ENCODE measurements at places on chromosomes 7 and 10.

GRCh38 chr10:69869291-69869961, 67.7 kb downstream of the COL13A1 start:
- peaks cover 43% of the 10 kb centered on the region for H3K4me1 ChIP-seq
- DNase-seq, result no peak

- H3K27me3 ChIP-seq, result no peaks in the 10 kb centered on the region
- H3K4me1 ChIP-seq, result peaks cover 16% of the 10 kb centered on the region
- H3K36me3 ChIP-seq, result peaks cover 29% of the 10 kb centered on the region
- no peak overlapping the region for H3K27ac ChIP-seq
These were observed 13.0 kb downstream of the AKAP9 start for GRCh38 chr7:91953618-91954017.

DNA sequence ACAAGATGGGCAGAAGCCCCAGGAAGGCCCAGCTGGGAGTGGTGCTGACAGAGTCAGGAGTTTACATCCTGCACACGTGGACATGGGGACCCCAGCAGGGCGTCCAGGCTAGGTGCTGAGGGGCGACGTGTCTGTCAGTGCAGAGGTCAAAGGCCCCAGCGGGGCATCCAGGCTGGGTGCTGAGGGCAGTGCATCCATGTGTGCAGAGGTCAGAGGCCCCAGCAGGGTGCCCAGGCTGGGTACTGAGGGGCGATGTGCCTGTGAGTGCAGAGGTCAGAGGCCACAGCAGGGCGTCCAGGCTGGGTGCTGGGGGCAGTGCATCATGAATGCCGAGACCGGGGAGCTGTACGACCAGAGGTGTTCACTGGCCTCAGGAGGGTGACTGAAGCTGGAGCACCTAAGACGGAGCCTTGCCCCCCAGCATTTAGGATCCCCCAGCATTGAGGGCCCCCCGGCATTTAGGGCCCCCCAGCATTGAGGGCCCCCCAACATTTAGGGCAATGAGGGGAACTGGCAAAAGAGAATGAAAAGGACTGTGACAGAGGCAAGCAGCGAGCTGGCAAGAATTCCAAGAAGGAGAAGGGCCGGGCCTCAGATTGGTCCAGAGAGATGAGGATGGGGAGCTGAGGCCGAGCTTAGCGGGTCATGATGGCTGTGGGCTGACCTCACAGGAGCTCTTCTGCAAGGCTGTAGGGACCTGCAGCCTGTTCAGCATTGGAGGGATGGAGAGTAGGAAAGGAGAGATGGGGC, 474.9 kb downstream of the PTPRN2 start:
- peaks cover 4% of the 10 kb centered on the region for H3K36me3 ChIP-seq
- H3K27ac ChIP-seq, result no peak overlapping the region
- H3K4me1 ChIP-seq, result no peaks in the 10 kb centered on the region
- peak; percentile 60 for DNase-seq
- no peak overlapping the region for H3K4me3 ChIP-seq

DNA sequence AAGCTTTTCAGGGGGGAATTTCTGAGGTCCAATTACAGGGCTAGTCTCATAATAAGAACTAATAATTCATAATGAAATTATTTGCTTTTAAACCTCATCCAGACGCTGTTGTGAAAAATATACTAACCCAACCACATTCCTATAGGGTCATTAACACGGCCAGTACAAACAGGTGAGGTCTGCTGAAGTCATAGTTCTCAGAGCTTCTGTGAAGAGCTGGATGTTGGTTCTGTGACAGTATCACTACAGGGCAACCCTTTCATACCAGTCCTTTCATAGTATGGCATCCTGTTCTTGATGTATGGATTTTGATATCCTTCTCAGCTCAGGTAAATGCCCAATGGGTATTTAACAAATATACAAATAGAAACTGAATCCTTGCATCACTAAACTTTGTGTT, 62.3 kb upstream of the FAM133B start:
- no peak for DNase-seq
- no peak overlapping the region for H3K4me3 ChIP-seq
- H3K27ac ChIP-seq, result peak overlapping the region; percentile 71
- no peaks in the 10 kb centered on the region for H3K27me3 ChIP-seq
- no peaks in the 10 kb centered on the region for H3K4me1 ChIP-seq
- peaks cover 5% of the 10 kb centered on the region for H3K36me3 ChIP-seq

GRCh38 chr10:99633832-99634231, 13.6 kb upstream of the SLC25A28 start:
- no peak overlapping the region for H3K27ac ChIP-seq
- DNase-seq, result no peak
- H3K4me1 ChIP-seq, result no peaks in the 10 kb centered on the region
- no peak overlapping the region for H3K4me3 ChIP-seq

DNA sequence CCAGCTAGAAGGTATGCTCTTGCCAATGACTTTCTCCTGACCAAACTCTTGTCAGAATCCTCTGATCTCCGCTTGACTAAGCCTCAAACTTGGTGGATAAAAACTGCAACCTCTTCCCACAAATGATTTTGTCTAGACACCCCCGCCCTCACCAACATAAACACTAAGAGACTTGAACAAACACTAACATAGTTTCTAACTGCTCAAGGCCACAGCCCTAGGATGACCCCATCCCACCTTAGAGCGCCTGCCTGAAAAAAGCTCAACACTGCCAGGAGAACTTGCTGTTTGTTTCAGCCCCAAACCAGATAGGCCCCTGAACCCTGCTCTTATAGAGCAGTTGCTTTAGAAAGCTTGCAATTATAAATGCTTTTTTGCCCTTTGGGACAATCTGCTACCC, 71.8 kb downstream of the LRRN3 start:
- no peak for DNase-seq
- no peaks in the 10 kb centered on the region for H3K4me1 ChIP-seq
- H3K4me3 ChIP-seq, result no peak overlapping the region

DNA sequence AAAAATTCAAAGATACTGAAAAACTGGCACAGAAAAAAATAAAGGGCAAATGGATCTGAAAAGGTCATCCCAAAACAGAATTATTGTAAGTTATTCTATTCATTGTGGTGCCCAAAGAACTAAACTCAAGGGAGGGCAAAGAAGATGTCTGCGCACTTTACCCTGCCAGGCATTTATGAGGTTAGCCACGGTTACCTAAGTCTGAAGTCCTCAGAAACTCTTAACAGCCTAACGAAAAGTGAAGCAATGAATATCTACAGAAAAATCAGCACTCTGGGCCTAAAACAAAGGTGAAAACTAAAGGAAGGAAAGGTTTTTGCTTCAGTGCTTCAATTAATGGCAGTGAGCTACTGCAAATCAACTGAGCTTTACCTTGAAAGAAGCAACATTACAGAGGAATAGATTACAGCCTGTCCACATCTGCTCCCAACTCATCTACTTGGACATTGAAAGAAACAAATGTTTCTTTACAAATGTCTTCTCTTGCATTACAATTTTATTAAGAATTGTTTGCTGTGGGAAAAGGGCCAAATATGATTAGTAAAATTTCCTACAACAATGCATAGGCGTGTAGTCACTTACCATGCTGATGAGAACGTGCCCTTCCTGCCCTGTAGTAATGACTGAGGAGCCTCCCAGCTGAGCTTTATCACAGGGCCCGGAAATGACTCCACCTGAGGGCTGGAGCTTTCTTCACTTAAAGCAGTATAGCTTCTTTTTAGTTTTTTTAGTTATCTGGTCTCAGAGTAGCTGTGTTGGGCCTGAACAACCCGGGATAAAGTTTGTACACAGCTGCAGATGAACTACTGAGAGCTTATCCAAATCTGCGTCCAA, at the start of gene TUBAL3:
Gene TUBAL3, minus strand, starts transcription at position 621 of the 834 bp plus-strand sequence. Its CDS starts 36 bp downstream, at position 585.
- H3K4me1 ChIP-seq, result no peaks in the 10 kb centered on the region
- H3K36me3 ChIP-seq, result no peaks in the 10 kb centered on the region
- no peak for DNase-seq
- no peak within 1 kb of the TSS for H3K27ac ChIP-seq
- H3K4me3 ChIP-seq, result no peak within 1 kb of the TSS

DNA sequence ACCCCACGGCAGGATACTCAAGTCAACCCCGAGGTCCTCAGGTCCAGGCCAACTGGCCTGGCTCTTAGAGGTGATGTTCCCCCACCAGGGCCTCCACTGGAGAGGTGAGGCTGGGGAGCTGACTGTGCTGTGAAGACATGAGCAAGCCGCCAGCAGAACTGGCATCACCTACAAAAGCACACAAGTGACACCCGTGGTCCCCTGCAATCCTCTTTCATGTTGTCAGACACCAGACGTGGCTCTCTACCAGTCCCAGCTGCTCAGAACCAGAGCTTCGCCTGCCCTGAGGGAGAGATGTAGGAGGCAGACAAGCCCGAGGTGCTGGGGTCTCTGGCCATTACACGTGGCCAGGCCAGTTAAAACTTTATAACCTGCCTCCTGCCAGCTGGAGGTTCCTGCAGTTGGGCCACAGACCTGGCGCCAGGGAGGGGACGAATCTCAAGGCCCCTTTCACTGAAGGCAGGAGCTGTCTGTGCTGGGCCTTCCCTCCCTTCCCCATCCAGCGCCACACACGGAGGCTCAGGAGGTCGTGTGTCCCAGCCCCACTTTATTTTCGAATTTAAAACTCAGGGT, 2.2 kb downstream of the COMTD1 start:
- no peaks in the 10 kb centered on the region for H3K27me3 ChIP-seq
- DNase-seq, result no peak
- H3K27ac ChIP-seq, result peak overlapping the region; percentile 80
- peaks cover 36% of the 10 kb centered on the region for H3K36me3 ChIP-seq

GRCh38 chr7:47777531-47778152, 170.6 kb downstream of the PKD1L1 start:
- no peak overlapping the region for H3K4me3 ChIP-seq
- H3K36me3 ChIP-seq, result peaks cover 6% of the 10 kb centered on the region
- H3K27me3 ChIP-seq, result peaks cover 36% of the 10 kb centered on the region
- no peak for DNase-seq
- H3K27ac ChIP-seq, result no peak overlapping the region

- H3K27me3 ChIP-seq, result no peaks in the 10 kb centered on the region
- no peak overlapping the region for H3K27ac ChIP-seq
- H3K36me3 ChIP-seq, result no peaks in the 10 kb centered on the region
- H3K4me3 ChIP-seq, result no peak overlapping the region
These were observed 154.7 kb upstream of the TMEM106B start for GRCh38 chr7:12056381-12056780.

GRCh38 chr7:73308074-73308664, 457 bp downstream of the NSUN5 start:
- peak overlapping the region; percentile 96 for H3K4me3 ChIP-seq
- DNase-seq, result no peak
- H3K27ac ChIP-seq, result peak overlapping the region; percentile 79
- no peaks in the 10 kb centered on the region for H3K27me3 ChIP-seq
- peaks cover 13% of the 10 kb centered on the region for H3K4me1 ChIP-seq

DNA sequence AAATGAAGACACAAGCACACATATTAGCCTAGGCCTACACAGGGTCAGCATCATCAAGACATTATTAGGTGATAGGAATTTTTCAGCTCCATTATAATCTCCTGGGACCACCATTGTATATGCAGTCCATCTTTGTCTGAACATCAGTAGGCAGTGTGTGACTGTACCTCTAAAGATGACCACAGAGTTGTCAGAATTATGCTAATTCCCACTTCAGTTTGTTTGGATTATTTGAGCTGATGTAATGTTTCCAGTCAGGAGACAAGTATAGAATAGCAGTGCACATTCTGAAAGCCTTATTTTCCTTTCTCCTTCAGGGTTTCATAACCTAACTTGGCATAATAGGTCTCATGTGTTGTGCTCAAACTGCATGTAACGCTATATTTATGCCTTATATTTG, 306.4 kb downstream of the NXPH1 start:
- H3K27ac ChIP-seq, result no peak overlapping the region
- no peak overlapping the region for H3K4me3 ChIP-seq
- DNase-seq, result no peak
- no peaks in the 10 kb centered on the region for H3K4me1 ChIP-seq
- peaks cover 8% of the 10 kb centered on the region for H3K27me3 ChIP-seq
- H3K36me3 ChIP-seq, result no peaks in the 10 kb centered on the region

GRCh38 chr7:18030758-18031157, 3.1 kb upstream of the PRPS1L1 start:
- no peak overlapping the region for H3K4me3 ChIP-seq
- no peaks in the 10 kb centered on the region for H3K4me1 ChIP-seq
- no peak for DNase-seq

GRCh38 chr10:35236739-35237138, 99.6 kb upstream of the CCNY start:
- no peaks in the 10 kb centered on the region for H3K36me3 ChIP-seq
- H3K4me3 ChIP-seq, result no peak overlapping the region
- H3K4me1 ChIP-seq, result no peaks in the 10 kb centered on the region
- no peak overlapping the region for H3K27ac ChIP-seq
- DNase-seq, result no peak
- H3K27me3 ChIP-seq, result no peaks in the 10 kb centered on the region

- peak overlapping the region; percentile 93 for H3K4me3 ChIP-seq
- peaks cover 13% of the 10 kb centered on the region for H3K36me3 ChIP-seq
- H3K27ac ChIP-seq, result peak overlapping the region; percentile 96
- peaks cover 19% of the 10 kb centered on the region for H3K4me1 ChIP-seq
These were observed 432 bp downstream of the TMEM248 start for GRCh38 chr7:66921396-66921917.

DNA sequence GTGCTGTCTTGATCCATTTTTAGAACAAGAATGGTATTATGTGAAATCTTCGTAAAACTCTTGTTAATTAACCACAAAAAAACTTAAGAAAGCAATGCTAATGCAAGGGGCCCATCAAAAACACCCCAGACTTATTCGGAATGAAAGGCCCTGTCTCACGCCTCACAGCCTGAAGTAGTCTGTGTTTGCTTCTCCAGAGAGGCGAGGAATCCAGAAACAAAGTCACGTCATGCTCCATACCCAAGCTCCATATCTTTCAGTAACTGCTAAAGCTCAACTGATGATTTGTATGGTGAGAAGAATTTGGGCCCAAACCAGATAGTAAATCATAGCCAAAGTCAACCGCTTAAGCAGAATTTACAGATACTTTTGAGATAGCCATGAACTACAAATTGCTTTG, 155.4 kb downstream of the ATE1 start:
- peaks cover 33% of the 10 kb centered on the region for H3K4me1 ChIP-seq
- no peak for DNase-seq
- H3K27me3 ChIP-seq, result no peaks in the 10 kb centered on the region
- no peak overlapping the region for H3K4me3 ChIP-seq
- peaks cover 21% of the 10 kb centered on the region for H3K36me3 ChIP-seq
- H3K27ac ChIP-seq, result no peak overlapping the region

GRCh38 chr7:15652776-15653290, 33.6 kb downstream of the MEOX2 start:
- H3K27ac ChIP-seq, result peak overlapping the region; percentile 53
- no peaks in the 10 kb centered on the region for H3K27me3 ChIP-seq
- DNase-seq, result no peak
- peaks cover 6% of the 10 kb centered on the region for H3K4me1 ChIP-seq
- peak overlapping the region; percentile 71 for H3K4me3 ChIP-seq

DNA sequence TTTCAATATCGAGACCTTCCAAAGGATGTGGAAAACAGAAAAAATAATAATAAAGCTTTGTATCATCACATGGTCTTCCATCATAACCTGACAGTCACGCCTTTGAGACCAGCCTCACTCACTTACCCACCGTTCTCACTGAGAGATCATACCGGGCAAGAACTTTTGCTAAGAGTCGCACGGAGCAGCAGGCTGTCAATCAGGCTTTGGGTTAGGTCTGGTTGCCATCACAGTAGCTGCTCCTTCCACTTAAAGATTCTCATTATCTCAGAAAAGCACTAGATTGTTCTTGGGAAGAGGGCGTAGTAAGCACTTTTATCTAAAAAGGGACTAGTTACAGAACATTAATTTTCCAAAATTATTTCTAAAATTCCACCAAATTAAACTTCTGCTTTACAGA, 2.0 kb downstream of the RELN start:
- H3K4me1 ChIP-seq, result peaks cover 6% of the 10 kb centered on the region
- H3K4me3 ChIP-seq, result peak overlapping the region; percentile 56
- no peak for DNase-seq
- no peaks in the 10 kb centered on the region for H3K36me3 ChIP-seq
- no peak overlapping the region for H3K27ac ChIP-seq

- H3K4me1 ChIP-seq, result peaks cover 5% of the 10 kb centered on the region
- H3K27me3 ChIP-seq, result no peaks in the 10 kb centered on the region
- peak; percentile 60 for DNase-seq
- no peak overlapping the region for H3K4me3 ChIP-seq
These were observed 23.5 kb downstream of the TMEM72 start for GRCh38 chr10:44934416-44935200.
